NCI-H446 (cell line): ENCODE measurements at places on chromosomes 12 and 14.

- DNase-seq = no peak
Measured at GRCh38 chr12:97109441-97109840, 202.4 kb downstream of the NEDD1 start.

DNA sequence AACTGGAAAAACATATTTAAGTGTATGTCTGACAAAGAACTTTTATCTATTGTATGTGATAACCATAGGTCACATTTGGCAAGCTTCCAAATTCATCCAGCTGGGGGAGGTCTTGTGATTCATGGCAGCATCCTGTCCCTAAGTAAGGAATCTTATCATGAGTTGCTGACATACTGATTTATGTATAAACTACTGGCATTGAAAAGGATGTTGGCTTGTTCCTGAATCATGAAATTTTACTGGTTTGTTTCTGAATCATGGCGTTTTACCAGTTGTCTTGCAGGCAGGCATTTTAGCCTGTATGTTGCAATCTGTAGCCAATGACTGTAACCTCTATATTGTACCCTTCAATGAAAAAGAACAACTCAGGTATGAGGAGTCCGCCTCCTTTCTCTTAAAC lies 244.8 kb downstream of the IPO8 start:
- no peak for DNase-seq

GRCh38 chr12:81644503-81644902 lies 114.6 kb downstream of the PPFIA2 start:
- DNase-seq = no peak

GRCh38 chr14:38549564-38549963 lies 293.7 kb upstream of the CLEC14A start:
- DNase-seq = no peak

GRCh38 chr12:77033658-77034536 lies 31.5 kb downstream of the E2F7 start:
- DNase-seq = no peak

DNA sequence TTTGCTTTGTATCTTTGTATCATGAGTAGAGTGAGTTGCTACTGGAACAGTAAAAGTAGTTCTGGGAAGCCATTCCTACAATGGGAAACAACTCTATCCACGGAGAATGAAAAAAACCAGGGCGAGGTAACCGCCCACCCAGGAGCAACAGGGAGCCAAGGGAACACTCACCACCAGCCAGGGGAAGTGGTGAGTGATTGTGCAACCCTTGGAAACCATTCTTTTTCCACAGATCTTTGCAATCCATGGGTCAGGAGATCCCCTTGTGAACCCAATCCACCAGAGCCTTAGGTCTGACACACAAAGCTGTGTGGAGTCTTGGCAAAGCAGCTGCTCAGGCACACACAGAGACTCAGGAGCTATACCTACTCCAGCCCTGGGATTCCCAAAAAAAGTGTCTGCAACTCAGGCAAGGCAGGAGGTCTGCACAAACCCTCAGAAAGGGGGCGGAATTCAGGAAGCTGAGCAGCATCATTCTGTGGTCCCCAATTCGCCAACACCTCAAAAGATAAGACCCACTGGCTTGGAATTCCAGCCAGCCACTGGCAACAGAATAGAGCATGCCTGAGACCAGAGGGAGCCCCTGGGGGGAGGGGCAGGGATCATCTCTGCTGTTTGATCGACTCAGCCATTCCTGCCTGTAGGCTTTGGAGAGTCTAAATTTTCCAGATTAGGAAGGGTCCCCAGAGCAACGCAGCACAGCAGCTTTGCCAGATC lies 52.1 kb upstream of the PPFIA2 start:
- no peak for DNase-seq

- no peak for DNase-seq
Measured at GRCh38 chr12:50353869-50354593, 42.4 kb downstream of the FAM186A start.
